ENCODE measurements at places on chromosomes 13 and 19.

DNA sequence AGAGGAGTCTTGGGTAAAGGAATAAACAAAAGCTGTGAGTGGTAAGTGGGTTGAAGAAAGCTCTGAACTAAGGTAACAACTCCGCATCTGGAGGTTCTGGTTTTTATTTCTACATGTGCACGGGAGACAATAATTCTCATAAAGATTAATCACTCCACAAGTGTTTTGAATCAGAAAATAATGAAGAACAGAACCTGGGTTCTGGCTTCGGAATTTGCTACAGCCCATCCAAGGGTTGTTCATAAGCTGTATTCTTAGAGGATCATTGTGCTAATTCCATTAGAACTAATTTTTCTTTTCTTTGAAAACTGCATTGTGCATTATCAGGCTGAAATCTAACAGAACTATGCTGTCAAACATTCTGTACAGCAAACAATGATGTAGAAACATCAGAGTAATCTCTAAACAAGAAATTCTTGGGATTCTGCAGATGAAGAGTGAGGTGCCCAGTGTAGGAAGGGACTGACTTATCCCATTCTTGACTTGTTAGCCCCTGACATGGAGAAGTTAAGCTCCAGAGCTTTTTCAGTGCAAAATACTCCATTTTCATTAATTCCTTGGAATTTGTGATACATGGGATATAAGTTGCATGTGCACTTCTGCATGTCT lies 368.2 kb downstream of the COG6 start:
- no peaks in the 10 kb centered on the region for H3K4me1 ChIP-seq
- no peaks in the 10 kb centered on the region for H3K36me3 ChIP-seq
- H3K27me3 ChIP-seq = no peaks in the 10 kb centered on the region
- no peak overlapping the region for H3K4me3 ChIP-seq

DNA sequence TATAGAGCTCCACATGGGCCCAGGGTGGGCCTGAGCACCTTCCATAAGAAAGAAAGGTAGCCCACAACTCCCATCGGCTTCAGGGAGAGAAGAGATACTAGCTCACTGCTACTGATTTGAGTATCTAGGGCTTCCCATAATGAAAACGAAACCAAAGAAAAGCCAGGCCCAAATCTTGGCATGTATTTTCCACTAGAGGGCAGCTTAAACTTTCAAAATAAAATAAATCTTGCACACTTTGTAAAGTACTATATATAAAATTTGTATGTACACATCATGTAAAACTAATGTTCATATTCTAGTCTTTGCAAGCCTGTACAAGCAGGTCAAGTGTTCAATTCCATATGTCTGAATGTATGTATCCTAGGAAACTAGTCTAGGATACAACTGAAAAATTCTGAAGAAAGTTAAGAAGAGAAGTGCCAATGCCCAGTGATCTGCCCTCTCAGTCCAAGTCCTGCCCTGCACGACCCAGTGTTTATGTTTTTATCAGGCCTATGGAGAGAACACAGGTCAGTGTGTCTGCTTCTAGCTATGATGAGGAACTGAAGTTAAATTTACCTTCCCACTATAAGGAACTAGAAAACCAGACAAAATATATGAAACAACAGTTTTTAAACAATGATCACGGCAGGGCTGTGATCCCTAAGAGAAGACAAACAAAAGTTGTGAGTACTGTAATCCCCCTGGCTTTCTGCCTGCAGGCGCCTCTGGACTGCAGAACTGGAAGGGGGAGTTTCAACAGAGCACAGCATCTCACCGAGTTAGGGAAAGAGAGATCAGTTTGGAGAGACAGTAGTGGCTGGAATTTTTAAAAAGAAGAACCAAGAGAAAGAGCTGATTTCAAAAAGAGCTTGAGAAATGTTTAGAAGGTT lies 475.7 kb downstream of the UQCRFS1 start:
- no peak overlapping the region for H3K27ac ChIP-seq
- peak overlapping the region; percentile 44 for H3K4me3 ChIP-seq
- no peaks in the 10 kb centered on the region for H3K36me3 ChIP-seq
- H3K4me1 ChIP-seq = no peaks in the 10 kb centered on the region
- no peaks in the 10 kb centered on the region for H3K27me3 ChIP-seq
- no peak for DNase-seq

DNA sequence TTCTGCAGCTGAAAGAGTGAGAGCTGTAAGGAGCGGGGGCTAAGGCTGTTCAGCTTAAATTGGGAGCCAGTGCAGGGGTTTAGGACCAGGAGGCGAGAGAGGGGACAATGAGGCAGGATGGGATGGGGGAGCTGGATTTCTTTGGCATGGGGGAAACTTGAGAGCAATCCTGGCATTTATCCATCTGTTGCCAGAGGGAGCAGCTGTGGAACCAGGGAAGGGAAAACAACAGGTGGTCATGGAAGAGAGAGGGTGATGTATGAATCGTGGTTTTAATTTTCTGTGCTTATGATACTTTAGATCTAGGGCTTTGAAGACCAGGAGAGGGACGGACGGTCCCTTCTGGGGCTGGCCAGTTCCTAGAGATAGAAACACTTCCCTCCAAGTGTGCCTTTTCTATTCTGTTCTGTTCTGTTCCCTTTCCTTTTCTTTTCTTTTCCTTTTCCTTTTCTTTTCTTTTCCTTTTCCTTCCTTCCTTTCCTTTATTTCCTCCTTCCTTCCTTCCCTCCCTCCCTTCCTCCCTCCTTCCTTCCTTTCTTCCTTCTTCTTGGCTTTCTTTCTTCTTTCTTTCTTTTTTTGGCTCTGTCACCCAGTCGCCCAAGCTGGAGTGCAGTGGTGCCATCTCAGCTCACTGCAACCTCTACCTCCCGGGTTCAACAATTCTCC lies 16.0 kb upstream of the CCL25 start:
- no peak overlapping the region for H3K27ac ChIP-seq
- no peak overlapping the region for H3K4me3 ChIP-seq

DNA sequence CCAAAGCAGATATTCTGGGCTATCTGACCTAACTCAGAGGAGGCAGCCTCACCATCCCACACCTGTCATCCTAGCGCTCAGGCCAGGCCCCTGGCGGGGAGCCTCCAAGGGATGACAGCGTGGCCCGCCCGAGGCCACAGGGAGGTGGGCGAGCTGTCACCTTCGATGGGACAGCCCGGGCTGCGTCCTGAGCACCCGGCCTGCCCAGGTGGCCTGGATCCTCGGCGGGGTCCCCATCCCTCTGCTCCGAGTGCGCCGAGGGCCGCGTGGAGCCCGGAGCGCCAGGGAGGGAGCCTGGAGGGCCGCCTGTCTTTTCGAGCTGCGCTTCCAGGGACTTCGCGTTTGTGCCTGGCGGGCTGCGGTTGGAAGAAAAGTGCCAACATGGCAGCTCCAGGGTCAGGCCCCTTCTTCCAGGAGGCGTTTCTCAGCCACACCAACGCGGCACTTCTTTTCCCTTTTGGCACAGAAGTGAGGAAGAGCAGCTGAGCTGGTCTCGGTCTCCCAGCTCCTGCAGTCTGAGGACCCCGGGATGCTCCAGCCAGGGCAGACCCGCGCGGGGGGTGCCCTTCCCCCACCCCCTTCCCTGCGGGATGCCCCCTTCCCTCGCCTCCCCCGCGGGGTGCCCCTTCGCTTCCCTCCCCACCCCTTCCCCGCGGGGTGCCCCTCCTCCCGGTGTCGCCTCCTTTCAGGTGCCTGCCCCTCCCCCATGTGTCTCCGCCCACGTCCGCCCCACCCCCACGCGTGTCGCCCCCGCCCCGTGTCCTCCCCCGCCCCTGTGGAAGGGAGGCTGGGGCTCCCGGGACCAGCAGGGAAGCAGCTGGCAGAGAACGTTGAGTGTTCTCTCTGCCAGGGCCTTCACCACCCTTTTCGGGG lies 42.3 kb downstream of the GJA3 start:
- H3K36me3 ChIP-seq = no peaks in the 10 kb centered on the region
- peak overlapping the region; percentile 61 for H3K27ac ChIP-seq
- no peak for DNase-seq
- H3K4me1 ChIP-seq = no peaks in the 10 kb centered on the region
- H3K27me3 ChIP-seq = no peaks in the 10 kb centered on the region

GRCh38 chr13:71577127-71577526 lies 289.9 kb downstream of the DACH1 start:
- no peaks in the 10 kb centered on the region for H3K4me1 ChIP-seq
- DNase-seq = no peak
- H3K4me3 ChIP-seq = no peak overlapping the region
- H3K27ac ChIP-seq = no peak overlapping the region
- no peaks in the 10 kb centered on the region for H3K27me3 ChIP-seq
- no peaks in the 10 kb centered on the region for H3K36me3 ChIP-seq

DNA sequence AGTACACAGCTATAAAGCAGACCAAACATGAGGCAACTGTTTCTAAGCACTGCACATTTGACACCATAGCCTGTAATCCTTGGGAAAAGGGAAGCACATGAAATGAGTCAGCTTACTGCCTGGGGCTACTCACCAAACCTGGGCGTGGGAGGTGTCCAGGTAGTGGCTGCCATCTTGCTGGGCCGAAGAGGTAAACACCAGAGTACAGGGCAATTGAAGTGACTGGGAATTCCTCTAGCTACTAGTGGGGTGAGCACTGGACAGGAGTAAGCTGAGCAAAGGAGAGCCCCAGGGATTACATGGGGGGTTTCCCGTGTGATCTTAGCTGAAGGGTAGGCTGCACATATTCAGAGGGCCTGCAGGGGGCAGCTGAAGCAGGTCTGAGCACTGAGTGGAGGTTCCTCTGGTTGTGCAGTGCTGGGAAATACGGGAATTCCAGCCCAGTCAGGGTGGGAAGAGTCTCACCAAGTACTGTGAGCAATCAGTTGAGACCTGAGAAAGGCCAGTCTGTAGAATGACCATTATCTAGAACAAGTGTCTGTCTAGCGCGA lies 140.5 kb downstream of the SLC7A1 start:
- no peaks in the 10 kb centered on the region for H3K27me3 ChIP-seq
- no peak overlapping the region for H3K4me3 ChIP-seq
- H3K27ac ChIP-seq = peak overlapping the region; percentile 3
- peak; percentile 41 for DNase-seq

GRCh38 chr13:105996391-105997025 lies 539.0 kb downstream of the EFNB2 start:
- no peaks in the 10 kb centered on the region for H3K4me1 ChIP-seq
- H3K36me3 ChIP-seq = no peaks in the 10 kb centered on the region
- no peak overlapping the region for H3K27ac ChIP-seq
- DNase-seq = no peak
- H3K4me3 ChIP-seq = no peak overlapping the region

DNA sequence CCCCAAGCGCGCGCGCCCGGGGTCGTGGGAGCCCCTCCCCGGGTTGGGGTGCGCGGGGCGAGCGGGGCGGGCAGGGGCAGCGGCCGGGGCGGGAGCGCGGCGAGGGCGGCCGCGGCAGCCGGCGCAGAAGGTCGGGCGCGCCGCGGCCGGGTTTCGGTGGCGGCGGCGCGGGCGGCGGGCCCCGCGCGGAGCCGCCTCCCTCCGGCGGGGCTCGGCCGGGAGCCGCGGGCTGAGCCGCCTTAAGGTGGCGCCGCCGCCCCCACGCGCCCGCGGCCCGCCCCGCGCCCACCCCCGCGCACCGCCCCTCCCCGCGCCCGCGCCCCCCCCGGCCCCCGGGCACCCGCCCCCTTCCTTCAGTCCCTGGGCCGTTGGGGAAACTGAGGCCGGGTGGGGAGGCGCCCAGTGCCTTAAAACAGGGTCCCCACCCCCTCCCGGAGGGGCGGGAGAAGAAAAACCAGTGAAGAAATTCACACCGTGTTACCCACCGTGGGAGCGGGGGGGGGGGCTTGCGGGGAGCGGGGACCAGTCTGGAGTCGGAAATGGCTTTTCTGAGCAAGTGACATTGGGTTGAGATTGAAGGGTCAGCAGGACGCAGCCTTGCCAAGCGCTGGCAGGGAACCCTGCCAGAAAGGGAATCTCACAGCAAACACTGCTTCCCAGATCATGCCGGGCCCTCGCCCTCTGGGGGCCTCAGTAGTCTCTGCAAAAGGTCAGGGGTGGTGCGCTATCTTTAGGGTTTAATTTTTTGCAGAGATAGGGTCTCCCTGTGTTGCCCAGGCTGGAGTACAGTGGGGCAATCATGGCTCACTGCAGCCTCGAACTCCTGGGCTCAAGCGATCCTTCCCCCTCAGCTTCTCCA lies at the start of gene TLE2:
TSS of gene TLE2 (minus strand) at position 216 of the 859 bp plus-strand sequence. CDS start 376 bp downstream, outside the sequence.
- H3K27ac ChIP-seq = peak within 1 kb of the TSS; percentile 79
- no peaks in the 10 kb centered on the region for H3K4me1 ChIP-seq
- H3K36me3 ChIP-seq = no peaks in the 10 kb centered on the region
- DNase-seq = no peak
- peak within 1 kb of the TSS; percentile 72 for H3K4me3 ChIP-seq

GRCh38 chr13:36665630-36666029 lies 8.2 kb upstream of the SERTM1 start:
- no peak overlapping the region for H3K4me3 ChIP-seq
- DNase-seq = no peak
- no peaks in the 10 kb centered on the region for H3K36me3 ChIP-seq
- H3K4me1 ChIP-seq = no peaks in the 10 kb centered on the region
- no peak overlapping the region for H3K27ac ChIP-seq
- no peaks in the 10 kb centered on the region for H3K27me3 ChIP-seq

GRCh38 chr19:10789866-10790265 lies 46.1 kb downstream of the TMED1 start:
- H3K4me3 ChIP-seq = no peak overlapping the region
- H3K27ac ChIP-seq = no peak overlapping the region
- peaks cover 9% of the 10 kb centered on the region for H3K36me3 ChIP-seq

GRCh38 chr13:91313103-91313502 lies 34.4 kb upstream of the MIR17HG start:
- no peak for DNase-seq
- H3K4me3 ChIP-seq = no peak overlapping the region
- no peaks in the 10 kb centered on the region for H3K27me3 ChIP-seq
- H3K4me1 ChIP-seq = no peaks in the 10 kb centered on the region
- no peaks in the 10 kb centered on the region for H3K36me3 ChIP-seq

- H3K4me3 ChIP-seq = no peak overlapping the region
- H3K4me1 ChIP-seq = no peaks in the 10 kb centered on the region
- H3K36me3 ChIP-seq = peaks cover under 1% of the 10 kb centered on the region
- DNase-seq = no peak
- no peaks in the 10 kb centered on the region for H3K27me3 ChIP-seq
Observed at GRCh38 chr19:50005428-50005827, 19.7 kb downstream of the VRK3 start.

GRCh38 chr19:5131031-5131505 lies 162.2 kb downstream of the KDM4B start:
- DNase-seq = no peak
- peak overlapping the region; percentile 23 for H3K27ac ChIP-seq
- peaks cover 11% of the 10 kb centered on the region for H3K36me3 ChIP-seq
- peaks cover 6% of the 10 kb centered on the region for H3K4me1 ChIP-seq
- H3K4me3 ChIP-seq = no peak overlapping the region
- no peaks in the 10 kb centered on the region for H3K27me3 ChIP-seq

DNA sequence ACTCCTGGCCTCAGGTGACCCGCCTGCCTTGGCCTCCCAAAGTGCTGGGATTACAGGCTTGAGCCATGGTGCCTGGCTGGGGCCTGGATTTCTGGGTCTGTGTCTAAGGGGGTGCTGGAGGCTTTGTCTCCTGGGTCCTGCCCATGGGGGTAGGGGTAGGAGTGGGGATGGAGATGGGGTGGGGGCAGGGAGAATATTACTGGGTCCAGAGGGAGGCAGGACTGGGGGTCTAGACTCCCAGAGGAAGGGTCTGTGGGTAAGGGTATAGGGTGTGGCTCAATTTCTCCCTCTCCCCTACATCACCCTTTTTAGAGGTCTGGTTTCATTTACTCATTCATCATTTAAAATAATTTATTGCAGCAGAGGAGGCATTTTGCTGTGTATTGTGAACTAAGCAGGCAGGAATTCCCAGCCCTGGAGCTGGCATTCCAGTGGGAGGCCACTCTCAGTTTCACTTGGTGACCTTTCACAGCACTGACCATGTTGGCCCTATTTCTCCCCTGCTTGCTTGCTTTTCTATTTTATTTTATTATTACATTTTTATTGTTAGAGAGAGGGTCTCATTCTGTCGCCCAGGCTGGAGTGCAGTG lies 810 bp upstream of the NFKBID start:
- H3K4me3 ChIP-seq = peak overlapping the region; percentile 65
- no peaks in the 10 kb centered on the region for H3K27me3 ChIP-seq
- peak overlapping the region; percentile 57 for H3K27ac ChIP-seq
- H3K4me1 ChIP-seq = no peaks in the 10 kb centered on the region
- DNase-seq = no peak
